T47D (cell line): ENCODE measurements at places on chromosomes 11 and 22.

- peak; percentile 65 for DNase-seq
Observed at GRCh38 chr11:1760351-1761109, 3.2 kb downstream of the CTSD start.

DNA sequence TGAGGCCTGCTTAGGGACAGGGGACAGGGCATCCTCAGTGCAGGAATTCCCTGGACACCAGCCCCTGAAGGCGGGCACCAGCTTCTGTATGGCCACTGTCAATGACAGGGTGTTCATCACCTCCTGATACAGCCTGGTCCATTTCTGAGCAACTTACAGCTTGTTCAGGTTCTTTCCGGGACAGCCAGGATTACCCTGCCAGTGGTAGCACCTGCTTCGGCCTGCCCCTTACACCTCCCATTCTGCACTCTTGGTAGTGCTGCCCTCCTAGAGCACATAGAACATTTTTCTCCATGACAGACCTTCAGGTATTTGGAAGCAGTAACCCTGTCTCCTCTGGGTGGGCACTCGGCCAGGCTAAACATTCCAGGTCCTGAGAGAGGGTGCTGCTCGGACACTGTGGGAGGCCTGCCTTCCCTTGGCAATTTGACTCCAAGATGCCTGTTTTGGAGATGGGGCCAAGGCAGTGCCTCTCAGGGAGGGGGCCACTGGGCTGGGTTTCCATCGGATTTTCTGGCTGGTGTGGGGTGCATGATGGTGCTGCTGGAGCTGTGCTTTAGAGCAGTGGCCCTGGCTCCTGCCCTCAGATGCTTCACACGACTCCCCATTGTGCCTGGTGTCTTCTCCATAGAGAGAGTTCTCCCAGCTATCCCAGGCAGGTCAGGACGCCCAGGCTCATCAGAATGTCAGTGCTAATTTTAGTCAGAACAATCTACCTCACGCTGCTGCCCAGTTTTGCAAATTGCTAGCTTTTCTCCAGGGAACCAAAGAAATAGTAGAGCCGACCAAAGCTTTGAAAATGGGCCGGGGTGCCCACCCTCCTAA is 1.2 kb downstream of the GAL3ST3 start:
- DNase-seq = no peak

GRCh38 chr11:6129635-6130034 is 22.2 kb downstream of the OR56B4 start:
- no peak for DNase-seq

DNA sequence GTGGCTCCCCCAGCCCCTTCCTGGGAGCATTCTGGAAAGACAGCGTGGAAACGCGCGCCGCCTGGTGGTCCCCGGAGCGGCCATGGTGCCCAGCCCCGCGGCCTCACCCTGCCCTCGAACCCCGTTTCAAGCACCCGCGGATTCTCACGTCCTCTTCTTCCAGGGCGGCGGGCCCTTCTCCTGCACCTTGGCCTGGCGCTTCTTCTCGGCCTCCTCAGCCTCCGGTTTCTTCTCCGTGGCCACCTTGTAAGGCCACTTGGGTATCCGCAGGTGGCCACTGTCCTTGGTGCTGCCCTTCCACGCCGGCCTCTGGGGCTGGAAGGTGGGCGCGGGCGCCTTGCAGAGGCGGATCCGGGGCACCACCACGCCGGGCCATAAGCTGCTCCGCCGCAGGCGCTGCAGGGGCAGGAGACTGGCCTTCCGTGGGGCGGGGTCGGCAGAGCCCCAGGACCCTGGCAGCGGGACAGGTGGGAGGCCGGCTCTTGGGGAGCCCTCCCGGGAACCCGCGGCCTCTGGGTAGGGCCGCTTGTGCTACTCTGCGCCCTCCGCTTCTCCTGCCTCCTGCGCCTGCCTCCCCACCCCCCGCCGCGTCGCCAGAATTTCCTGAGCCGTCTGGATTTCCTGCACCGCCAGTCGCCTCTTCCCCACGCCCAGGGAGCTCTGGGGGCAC is 83.4 kb downstream of the TRIM51G start:
- no peak for DNase-seq

DNA sequence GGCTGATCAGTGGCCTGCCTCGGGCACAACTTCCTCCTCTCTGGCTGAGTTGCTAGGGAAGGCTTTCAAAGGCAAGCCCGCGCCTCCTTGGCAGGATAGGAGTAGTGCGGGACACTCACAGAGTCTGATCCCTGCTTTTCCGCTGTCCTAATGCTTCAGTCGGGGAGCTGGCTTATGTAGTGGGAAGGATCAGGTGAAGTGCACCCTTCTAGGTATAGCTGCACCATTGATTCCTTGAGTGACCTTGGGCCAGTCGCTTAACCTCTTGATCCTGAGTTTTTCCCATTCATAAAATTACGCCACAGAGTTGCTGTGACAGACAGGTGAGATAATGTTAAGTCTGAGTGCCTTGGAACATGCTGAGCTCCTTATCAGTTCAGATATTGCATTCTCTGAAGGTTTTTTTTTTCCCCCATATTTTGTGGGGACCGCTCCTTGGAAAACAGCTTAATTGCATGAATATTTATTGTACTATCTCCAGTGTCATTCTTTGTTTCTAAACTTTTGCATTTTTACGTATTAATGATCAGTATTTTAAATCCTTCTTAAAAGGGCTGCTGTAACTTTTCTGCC is 961 bp downstream of the IPO7 start:
- DNase-seq = no peak

- DNase-seq = no peak
Observed at GRCh38 chr22:29873943-29874342, 9.0 kb upstream of the MTMR3 start.

- DNase-seq = no peak
Observed at GRCh38 chr11:132139181-132139580, 768.8 kb downstream of the NTM start.

DNA sequence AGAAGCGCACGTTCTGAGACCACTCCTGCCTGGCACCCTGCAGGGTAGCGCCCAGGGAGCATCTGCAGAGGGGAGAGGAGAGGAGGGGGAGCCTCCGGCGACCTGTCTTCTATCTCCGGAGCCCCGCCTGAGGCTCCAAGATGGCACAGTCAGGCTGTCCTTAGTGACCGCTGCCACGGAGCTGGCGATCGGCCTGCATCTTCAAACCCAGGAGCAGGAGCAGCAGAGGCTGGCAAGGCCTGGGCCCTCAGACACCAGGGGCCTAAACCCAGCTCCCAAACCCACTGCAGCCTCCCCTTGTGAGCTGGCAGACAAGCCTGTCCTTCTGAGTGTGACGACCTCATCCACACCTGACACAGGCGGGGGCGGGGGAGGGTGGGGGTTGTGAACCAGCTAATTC is 34.9 kb downstream of the TOLLIP start:
- DNase-seq = no peak

DNA sequence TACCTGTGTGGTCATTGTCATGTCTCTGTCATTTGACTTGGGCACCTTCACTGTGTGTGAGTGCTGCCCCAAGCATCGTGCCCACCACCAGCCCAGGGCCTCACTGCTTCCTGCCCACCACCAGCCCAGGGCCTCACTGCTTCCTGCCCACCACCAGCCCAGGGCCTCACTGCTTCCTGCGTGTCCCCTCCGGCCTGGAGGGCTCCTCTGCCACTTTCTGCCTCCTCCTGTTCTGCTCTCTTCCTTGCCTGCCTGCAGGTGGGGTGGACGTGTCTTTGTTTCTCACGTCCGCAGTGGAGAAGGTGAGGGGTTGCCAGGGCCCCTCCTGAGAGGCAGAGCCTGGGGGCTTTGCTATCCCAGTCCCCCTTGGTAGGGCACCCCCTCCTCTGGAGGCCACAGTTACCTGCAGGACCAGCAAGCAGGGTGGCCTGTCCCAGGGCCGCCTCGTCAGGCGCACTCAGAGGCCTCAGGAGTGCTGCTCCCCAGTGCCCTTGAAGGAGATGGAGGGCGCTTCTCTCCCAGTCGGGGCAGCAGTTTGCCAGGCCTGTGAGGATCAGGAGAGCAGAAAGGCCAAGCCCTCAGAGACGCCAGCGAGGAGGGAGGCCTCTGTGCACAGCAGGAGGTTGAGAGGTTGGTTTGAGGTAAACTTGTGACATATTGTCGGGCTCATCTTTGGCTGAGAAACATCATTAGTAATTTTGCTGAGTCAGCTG is 290.7 kb downstream of the TBC1D22A start:
- DNase-seq = no peak

GRCh38 chr11:108877178-108877577 is 212.3 kb downstream of the DDX10 start:
- no peak for DNase-seq

GRCh38 chr22:43998679-43999264 is 25.3 kb upstream of the PARVB start:
- DNase-seq = no peak

DNA sequence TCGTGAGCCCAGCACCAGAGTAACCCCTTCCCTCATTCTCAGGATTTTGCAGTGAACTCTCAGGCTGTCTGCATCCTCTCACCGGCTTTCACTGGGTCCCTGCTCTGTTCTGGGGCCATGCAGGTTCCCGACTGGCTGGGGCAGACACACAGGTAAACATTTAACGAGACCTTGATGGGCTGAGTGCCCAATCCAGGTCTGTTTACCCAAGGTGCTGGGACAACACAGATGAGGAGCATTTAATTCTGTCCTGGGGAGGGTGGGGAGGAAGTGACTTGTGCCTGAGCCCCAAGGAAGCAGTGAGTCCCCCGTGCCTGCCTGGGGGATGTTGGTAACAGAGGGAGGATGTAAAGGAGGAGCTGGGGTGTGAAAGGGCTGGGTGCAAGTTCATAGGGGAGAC is 4.4 kb downstream of the BIK start:
- DNase-seq = peak; percentile 51

GRCh38 chr11:32081129-32081641 is 9.7 kb upstream of the RCN1 start:
- no peak for DNase-seq
